Renal cortical epithelial cell (primary cell): ENCODE measurements at places on chromosomes 1 and 21.

GRCh38 chr1:33836911-33837310 is 27.0 kb upstream of the HMGB4 start:
- peak; percentile 36 for DNase-seq

GRCh38 chr1:178023181-178023618 is 53.3 kb upstream of the SEC16B start:
- DNase-seq: peak; percentile 72

DNA sequence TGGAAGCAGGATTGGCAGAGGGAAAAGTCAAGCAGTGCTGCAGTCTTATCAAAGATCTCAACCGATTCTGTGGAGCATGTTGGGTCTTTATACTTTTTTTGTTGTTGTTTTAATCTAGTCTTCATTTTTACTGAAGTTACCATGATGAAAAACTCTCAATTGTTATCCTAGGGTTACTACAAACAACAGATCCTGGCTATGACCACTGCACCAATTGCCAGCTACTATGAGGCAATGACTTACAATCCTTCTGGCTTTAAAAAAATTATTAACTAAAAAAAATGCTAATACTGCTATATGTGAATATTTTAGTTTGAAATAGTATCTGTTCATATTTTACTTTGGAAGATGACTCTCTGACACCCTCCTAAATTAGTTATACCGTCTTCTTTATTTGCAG is 145.9 kb downstream of the CNIH3 start:
- no peak for DNase-seq

DNA sequence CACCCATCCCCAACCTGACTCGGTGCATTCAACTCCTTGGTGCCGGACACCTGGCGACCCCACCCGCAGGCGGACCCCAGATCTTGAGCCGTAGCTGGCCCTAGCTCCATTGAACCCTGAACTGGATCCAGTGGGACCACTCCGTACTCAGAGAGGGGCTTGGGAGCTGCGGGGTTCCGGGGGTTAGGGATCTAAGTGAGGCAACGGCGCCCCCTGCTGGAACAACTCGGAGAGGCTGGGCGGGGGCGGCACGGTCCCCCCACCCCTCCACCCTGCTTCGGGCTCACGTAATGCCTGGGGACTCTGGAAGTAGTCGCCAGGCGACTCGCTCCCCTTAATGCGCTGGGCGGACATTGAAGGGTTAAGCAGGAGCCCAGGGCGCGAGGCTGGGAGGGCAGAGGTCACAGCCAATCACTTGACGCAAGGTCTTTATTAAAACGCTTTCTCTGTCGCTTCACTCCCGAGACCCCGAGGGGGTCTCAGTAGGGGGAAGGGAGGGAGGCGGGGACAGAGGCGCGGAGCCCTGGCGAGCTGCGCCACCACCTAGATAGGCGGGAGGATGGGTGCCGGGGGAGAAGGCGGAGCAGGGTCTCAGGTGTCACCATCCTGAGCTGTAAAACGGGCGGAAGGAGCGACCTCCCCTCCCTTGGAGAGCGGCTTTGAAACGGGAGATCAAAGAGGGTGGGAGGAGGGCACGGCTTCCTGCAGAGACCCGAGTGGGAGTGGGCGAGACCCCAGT is 704 bp upstream of the CRABP2 start:
- DNase-seq: no peak

- no peak for DNase-seq
These were observed 6.1 kb downstream of the DMRTB1 start for GRCh38 chr1:53465023-53465957.

GRCh38 chr1:22508991-22509390 is 54.3 kb upstream of the EPHA8 start:
- DNase-seq: no peak

DNA sequence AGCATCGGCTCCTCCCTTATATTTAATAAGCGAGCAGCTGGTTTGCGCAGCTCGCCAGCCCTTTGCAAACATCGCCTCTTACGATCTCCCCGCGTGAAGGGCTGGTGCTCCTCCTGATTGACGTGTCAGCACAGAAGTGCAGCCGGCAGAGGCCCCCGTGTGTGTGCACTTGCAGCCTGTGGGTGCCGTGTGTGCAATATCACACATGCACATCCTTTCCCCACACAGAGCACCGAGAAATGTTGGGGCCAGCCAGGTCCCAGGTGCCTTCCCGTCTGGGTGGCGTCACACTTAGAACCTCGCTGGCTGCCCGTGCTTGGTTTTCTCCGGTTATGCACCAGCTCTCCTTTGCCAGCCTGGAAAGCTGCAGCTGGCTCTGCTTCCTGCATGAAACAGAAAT is 126.6 kb upstream of the AJAP1 start:
- DNase-seq: no peak

GRCh38 chr1:155250246-155250632 is 5.0 kb downstream of the ENTREP3 start:
- DNase-seq: no peak

- no peak for DNase-seq
These were observed 11.5 kb downstream of the CNST start for GRCh38 chr1:246577720-246578106.

DNA sequence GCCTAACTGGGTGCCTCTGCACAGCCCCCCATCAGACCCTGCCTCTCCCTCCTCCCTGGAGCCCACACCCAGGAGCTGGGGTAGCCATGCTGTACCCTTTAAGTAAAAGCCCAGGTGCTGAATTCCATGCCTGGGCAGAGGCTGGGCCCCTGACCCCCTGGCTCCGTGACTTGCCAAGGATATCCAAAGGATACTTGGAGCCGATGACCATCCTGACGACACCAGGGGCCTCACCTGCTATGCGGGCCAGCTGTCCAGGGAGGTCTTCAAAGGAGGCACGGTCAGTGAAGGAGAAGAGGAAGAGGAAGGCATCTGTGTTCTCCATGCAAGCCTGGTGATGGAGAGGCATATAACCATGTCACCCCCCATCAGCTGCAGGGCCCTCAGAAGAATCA is 4.7 kb downstream of the CPLANE2 start:
- DNase-seq: no peak

DNA sequence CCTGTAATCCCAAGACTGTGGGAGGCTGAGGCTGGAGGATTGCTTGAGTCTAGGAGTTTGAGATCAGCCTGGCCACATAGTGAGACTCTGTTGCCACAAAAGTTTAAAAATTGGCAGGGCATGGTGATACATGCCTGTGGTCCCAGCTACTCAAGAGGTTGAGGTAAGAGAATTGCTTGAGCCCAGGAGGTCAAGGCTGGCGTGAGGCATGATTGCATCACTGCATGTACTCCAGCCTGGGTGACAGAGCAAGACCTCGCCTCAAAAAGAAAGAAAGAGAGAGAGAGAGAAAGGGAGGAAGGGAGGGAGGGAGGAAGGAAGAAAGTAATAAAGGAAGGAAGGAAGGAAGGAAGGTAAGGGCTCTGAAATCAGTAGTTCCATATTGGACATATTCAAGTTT is 25.0 kb downstream of the GLUL start:
- peak; percentile 61 for DNase-seq

- peak; percentile 20 for DNase-seq
These were observed 40.2 kb downstream of the HSPG2 start for GRCh38 chr1:21896652-21897532.

DNA sequence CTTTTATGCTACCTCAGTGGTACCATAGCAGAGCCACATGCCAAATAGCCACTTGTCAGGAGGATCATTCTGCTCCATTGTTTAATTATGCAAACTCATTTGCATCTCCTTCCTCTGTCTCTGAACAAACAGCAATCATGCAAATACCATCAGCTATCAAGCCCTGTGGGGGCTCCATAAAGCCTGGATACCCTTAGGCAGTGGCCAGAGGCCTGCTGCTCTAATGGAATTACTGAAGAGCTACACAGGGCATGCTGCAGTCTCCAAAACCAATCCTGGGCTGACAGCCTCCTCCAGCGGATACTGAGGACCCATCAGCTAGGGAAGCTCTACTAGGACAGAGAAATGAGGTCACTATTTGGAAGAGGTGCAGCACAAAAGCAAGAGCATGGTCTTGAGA is 376.3 kb downstream of the KCNH1 start:
- DNase-seq: no peak

DNA sequence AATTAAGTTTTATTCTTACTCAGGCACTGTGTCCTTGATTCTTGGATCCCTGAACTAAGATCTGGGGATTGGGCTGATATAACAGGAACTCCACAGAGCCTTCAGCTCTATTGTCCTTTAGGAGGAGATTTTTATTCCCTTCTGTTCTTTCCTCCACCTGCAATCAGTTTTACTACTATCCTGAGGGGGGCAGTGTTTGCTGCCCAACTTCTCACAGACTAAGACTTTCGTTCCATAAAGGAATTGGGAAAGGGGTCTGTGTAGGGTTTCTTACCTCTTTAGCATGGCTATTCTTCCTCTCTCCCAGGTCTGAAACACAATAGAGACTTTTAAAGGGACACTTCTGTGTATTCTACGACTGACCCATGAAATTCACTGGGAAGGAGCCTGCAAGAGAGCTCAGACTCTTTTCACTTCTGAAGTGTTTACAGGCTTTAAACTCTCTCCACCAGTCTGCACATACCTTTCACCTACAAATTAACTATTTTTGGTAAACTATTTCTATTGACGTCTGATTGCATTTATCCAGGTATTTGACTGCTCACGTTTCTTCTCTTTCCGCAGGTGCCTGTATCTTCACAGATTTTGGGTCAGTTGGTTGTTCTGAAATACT is 103.3 kb upstream of the DEPDC1 start:
- DNase-seq: peak; percentile 25

GRCh38 chr1:77281491-77282186 is at the start of gene AK5:
Gene AK5 (plus strand): TSS chr1:77282019. CDS start chr1:77282314, 295 bp downstream.
- no peak for DNase-seq

- DNase-seq: no peak
These were observed 498.1 kb downstream of the LMO4 start for GRCh38 chr1:87826681-87827251.

GRCh38 chr21:38219049-38219628 is 37.7 kb upstream of the KCNJ15 start:
- DNase-seq: peak; percentile 72

DNA sequence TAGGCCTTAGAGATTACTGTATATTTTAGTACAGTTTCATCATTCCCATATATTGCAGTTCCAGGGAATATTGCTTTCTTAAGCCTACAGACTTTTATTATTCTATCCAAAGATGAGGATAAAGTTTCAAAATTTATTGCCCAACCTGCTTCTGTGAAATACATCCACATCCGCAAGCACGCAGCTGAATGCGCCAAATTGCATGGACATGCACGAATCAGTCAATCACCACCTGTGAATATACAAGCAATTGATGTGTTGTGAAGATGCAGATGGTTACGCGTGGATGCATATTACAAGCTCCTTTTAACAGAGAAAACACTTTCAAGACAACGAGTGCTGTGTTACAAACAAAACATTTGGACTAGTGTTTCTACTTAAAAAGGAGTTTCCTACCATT is 577.8 kb upstream of the PLXNA2 start:
- no peak for DNase-seq

- DNase-seq: no peak
These were observed 99.2 kb downstream of the PLPPR4 start for GRCh38 chr1:99363531-99363930.

DNA sequence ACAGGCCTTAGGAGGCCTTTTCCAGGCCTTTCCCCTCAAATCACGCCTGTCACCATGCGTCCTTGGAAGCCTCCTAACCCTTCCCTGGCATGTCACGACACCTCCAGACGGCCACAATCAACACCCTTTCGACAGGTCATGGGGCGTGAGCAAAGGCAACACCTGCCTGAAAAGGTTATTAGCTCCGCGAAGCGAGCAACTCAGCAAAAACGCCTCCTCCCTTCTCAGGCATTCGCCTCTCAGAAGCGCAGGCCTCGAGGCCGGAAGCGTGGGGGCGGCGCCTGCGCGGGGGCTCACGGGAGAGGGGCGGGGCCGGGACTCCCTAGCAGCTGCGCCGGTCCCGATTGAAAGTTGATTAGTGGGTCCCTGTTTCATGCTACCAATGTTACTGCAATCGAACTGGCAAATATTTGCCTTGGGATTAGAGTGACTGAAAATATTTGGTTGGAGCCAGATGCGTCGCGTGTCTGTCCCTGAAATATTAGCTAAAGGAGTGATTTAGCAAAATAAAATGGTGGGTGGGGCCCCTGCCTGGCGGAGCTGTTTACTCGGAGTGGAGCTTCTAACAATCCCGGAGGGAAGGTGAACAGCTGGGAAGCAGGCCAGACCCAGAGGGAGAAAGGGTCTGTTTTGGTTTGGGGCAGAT is 44.9 kb downstream of the GFI1 start:
- DNase-seq: no peak

GRCh38 chr21:28283641-28284490 is 708.8 kb downstream of the LTN1 start:
- peak; percentile 49 for DNase-seq

DNA sequence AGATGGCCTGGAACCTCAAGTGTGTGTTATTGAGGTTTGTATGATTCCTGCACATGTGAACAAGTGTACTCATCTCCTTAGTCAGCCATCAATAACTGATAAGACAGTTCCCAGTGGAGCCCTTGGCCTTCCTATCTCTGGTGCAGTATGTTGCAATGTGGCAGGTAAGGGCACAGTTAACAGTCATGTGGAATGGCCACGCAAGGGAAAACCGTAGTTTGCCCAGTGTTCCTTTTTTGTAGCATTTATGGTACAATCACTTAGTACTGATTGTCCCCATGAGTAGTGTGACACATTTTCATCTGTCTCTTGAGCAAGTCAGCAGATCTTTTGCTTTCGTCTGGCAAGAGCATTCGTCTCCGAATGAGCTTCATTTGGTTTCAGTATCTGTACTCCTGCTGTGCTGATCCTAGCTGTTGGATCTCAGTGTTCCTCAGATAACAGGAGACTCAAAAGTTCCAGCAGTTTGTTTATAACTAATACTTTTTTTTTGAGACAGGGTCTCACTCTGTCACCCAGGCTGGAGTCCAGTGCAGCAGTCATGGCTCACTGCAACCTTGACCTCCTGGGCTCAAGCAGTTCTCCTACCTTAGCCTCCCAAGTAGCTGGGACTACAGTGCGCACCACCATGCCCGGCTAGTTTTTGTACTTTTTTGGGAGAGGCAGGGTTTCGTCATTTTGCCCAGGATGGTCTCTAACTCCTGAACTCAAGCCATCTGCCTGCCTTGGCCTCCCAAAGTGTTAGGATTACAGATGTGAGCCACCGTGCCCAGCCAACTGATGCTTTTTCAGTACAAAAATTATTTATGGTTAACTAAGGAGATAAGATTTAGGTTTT is 8.2 kb downstream of the CTPS1 start:
- DNase-seq: no peak
